Colonic mucosa (tissue), 4 donors: ENCODE measurements at places on chromosomes 5 and 9. TPM values are rescaled to one million over a fixed set of nuclear protein-coding genes. Genes with fewer than 3 reads are reported as not detected.

DNA sequence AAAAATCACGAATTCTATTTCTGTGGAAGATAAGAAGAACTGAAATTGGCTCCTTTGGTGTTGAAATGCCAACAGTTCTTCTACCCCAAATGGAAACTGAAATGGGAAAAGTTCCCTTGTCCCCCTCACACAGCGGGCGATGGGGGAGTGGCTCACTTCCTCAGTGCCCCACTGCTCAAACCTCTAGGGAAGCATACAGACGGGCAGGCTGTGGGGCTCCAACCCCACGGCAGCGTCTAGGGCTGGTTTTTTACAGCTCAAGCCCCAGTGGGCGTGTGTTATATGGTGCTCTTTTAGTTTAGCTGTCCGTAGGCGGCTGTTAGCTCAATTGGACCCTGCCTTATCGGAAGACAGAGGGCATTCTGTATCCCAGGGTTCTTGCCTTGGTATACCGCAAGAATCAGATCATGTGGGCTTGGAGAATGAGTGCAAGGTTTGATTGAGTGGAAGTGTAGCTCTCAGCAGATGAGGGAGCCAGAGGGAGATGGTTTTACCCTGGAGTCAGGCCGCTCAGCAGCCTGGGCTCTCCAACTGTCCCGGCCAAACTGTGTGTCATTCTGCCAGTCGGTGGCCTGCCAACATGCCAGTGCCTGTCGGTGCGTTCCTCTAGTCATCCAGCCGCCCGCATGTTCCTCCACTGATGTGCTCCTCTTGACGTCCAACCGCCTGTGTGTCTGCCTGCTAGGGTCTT, 166.3 kb upstream of the ZNF608 start:
- no peaks in the 10 kb centered on the region for H3K36me3 ChIP-seq
- no peaks in the 10 kb centered on the region for H3K27me3 ChIP-seq
- H3K4me1 ChIP-seq = no peaks in the 10 kb centered on the region
- no peak for DNase-seq
- H3K4me3 ChIP-seq = no peak overlapping the region

- H3K4me3 ChIP-seq = no peak overlapping the region
- H3K36me3 ChIP-seq = no peaks in the 10 kb centered on the region
- H3K27ac ChIP-seq = no peak overlapping the region
Measured at GRCh38 chr9:98575379-98576346, 133.1 kb downstream of the GABBR2 start.

DNA sequence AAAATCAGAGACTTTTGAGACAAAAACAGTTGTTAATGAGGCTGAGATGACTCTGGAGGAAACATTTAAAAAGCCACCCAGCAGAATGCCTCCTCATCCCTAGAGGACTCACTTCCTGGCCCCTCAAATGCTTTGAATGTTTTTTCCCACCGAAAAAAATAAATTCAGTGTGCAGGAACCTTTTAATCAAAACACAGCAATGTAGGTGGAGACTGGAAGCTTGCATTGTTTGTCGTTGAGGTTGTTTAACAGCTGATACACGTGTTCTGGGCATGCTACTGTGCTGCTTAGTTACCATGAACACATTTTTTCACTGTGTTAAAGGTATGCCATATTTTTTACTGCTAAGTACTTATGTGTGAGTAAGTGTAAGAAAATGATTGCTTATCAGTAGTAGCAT, 65.7 kb upstream of the ADCY2 start:
- H3K4me1 ChIP-seq = no peaks in the 10 kb centered on the region
- H3K27me3 ChIP-seq = no peaks in the 10 kb centered on the region
- H3K36me3 ChIP-seq = no peaks in the 10 kb centered on the region
- DNase-seq = no peak
- no peak overlapping the region for H3K27ac ChIP-seq

DNA sequence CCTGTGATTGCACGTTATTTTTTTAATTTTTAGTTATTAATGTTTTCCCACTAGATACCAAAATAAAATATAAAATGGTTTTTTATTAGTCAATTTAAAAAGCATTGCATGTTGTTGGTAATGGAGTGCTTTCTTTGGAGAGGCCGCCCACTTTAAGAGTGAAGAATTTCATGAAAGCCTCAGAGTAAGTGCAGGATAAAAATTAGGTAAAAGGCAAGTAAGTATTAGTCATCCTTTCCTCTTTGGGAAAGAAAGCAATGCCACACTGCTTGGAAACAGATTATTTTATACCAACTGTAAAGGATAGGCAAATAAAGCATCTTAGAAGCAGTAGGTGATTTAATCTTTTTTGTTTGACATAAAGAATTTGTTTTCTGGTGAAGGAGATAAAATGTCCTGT, 62.9 kb downstream of the HSD17B4 start:
- no peaks in the 10 kb centered on the region for H3K4me1 ChIP-seq
- no peak overlapping the region for H3K27ac ChIP-seq
- no peak overlapping the region for H3K4me3 ChIP-seq
- H3K27me3 ChIP-seq = no peaks in the 10 kb centered on the region
- no peak for DNase-seq

GRCh38 chr5:107321906-107322305, 348.8 kb downstream of the EFNA5 start:
- H3K36me3 ChIP-seq = no peaks in the 10 kb centered on the region
- no peak for DNase-seq
- H3K27ac ChIP-seq = no peak overlapping the region
- H3K4me1 ChIP-seq = no peaks in the 10 kb centered on the region
- no peak overlapping the region for H3K4me3 ChIP-seq

Gene SERF1A
- total RNA-seq = 8.9 TPM

GRCh38 chr5:126808521-126808988, 31.6 kb downstream of the LMNB1 start:
- H3K27me3 ChIP-seq = no peaks in the 10 kb centered on the region
- H3K4me3 ChIP-seq = no peak overlapping the region
- H3K27ac ChIP-seq = no peak overlapping the region
- H3K4me1 ChIP-seq = no peaks in the 10 kb centered on the region
- peaks cover 6% of the 10 kb centered on the region for H3K36me3 ChIP-seq

Gene SLC6A7
- 24.9 TPM for total RNA-seq

Gene DMGDH
- 0.30 TPM for total RNA-seq

Gene KIF20A
- total RNA-seq = 35.7 TPM

GRCh38 chr5:172870291-172870714, 36.3 kb downstream of the ERGIC1 start:
- peaks cover 6% of the 10 kb centered on the region for H3K4me1 ChIP-seq
- DNase-seq = no peak
- H3K27ac ChIP-seq = peak overlapping the region; percentile 59
- H3K4me3 ChIP-seq = no peak overlapping the region
- H3K36me3 ChIP-seq = no peaks in the 10 kb centered on the region

GRCh38 chr5:33772380-33772897, 119.4 kb downstream of the ADAMTS12 start:
- DNase-seq = no peak
- no peaks in the 10 kb centered on the region for H3K36me3 ChIP-seq
- no peak overlapping the region for H3K4me3 ChIP-seq

- no peaks in the 10 kb centered on the region for H3K27me3 ChIP-seq
- DNase-seq = no peak
- H3K4me3 ChIP-seq = no peak overlapping the region
- H3K27ac ChIP-seq = no peak overlapping the region
Measured at GRCh38 chr9:124180557-124180956, 77.2 kb upstream of the NEK6 start.

Gene DRD1
- total RNA-seq = not detected

GRCh38 chr5:169029037-169029436, 271.9 kb downstream of the SLIT3 start:
- DNase-seq = no peak
- H3K27ac ChIP-seq = no peak overlapping the region
- no peaks in the 10 kb centered on the region for H3K27me3 ChIP-seq
- H3K4me3 ChIP-seq = no peak overlapping the region

Gene NTNG2
- 1.3 TPM for total RNA-seq

Gene DMRT3
- not detected for total RNA-seq

Gene ZNF169
- 5.9 TPM for total RNA-seq

DNA sequence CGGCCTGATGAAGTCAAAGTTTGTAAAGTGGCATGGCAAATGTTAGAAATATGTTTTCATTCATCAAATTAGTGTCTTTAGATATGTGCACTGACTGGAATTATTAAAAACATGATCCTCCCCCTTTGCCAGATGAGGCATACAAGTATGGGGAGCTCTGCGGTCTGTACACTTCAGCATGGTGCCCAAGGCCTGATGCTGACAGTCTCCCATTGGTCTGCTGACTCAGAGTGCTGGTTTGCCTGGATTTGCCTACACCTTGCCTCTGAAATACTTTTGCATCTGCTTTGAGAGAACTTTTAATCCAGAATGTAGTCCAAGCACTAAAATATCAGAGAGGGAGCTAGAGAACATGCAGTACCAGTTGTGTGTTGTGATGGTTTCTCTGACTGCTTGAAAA, 354.3 kb upstream of the ACTBL2 start:
- no peaks in the 10 kb centered on the region for H3K36me3 ChIP-seq
- H3K27me3 ChIP-seq = no peaks in the 10 kb centered on the region
- no peak overlapping the region for H3K4me3 ChIP-seq
- no peak overlapping the region for H3K27ac ChIP-seq

- H3K27me3 ChIP-seq = no peaks in the 10 kb centered on the region
- no peak for DNase-seq
- H3K27ac ChIP-seq = no peak overlapping the region
Measured at GRCh38 chr9:100939636-100940035, 88.9 kb upstream of the PLPPR1 start.

Gene LMAN2
- 137 TPM for total RNA-seq

Gene BARHL1
- not detected for total RNA-seq

GRCh38 chr5:52359261-52359660, 428.5 kb upstream of the ITGA1 start:
- no peak for DNase-seq
- no peaks in the 10 kb centered on the region for H3K4me1 ChIP-seq
- H3K27ac ChIP-seq = no peak overlapping the region
- no peaks in the 10 kb centered on the region for H3K36me3 ChIP-seq
- no peaks in the 10 kb centered on the region for H3K27me3 ChIP-seq

Gene LTC4S
- 5.3 TPM for total RNA-seq
